ENCODE measurements at places on chromosomes 4 and X. TPM values are rescaled to one million over a fixed set of nuclear protein-coding genes. Genes with fewer than 3 reads are reported as not detected.

- no peak for DNase-seq
These were observed 23.6 kb upstream of the TBC1D14 start for GRCh38 chr4:6885953-6886557.

DNA sequence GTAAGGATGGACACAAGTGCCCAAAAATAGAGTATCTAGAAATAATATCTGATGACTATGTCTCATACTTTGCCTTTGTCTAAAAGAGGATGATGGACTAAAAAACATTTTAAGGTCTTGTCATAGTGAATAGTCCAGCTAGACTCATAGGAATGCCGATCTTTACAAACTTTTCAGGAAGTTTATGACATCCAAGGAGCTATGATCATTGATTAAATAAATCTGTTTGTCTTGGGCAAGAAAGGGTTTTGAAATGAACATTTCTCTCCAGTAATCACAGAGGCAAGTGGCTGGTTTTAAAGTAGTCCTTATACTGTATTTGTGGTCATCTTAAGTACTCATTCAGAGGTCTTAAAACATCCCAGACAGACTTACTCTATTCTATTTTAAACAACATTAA is 109.8 kb downstream of the MAPK10 start:
- no peak for DNase-seq

The CASP3 gene
- 84.8 TPM for total RNA-seq

The COL4A6 gene
- total RNA-seq, result 1.5 TPM

- no peak for DNase-seq
These were observed 47.6 kb upstream of the NEUROG2 start for GRCh38 chr4:112563431-112564200.

The CT45A2 gene
- not detected for total RNA-seq

DNA sequence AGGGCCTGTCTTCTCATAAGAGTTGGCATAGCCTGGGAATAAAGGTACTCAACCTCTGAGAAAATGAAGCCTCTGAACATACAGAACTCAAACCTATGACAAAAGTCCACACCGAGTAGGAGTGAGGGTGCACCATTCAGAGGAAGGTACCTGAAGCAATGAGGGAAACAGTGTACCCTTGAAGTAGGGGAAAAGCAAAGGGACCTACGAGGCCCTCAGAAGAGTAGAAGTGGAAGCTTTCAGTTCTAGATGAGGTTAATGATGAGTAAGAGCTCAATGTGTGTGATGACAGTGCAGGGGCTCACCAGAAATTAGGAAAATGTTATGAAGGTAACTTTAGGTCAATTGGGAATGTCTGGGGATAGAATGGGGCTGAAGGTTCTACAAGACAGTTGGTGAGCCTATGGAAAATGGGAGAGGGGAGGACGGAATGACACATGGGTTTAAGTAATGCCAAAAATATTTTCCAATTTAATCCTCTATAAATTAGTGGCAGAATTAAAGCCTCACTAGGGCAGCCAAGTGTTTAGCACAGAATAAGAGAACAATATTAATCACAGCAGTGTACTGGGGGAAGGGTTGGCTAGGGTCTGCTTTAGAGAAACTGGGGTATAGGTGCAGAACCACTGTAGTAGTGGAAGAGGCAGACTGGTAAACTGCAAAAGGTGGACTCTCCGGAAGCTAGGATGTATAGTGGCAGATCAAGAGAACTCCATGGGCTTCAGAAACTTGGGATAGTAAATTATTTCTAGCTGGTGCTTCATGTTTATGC is 39.8 kb downstream of the RAB33A start:
- DNase-seq, result no peak

The GABRE gene
- 3.7 TPM for total RNA-seq

- DNase-seq, result no peak
These were observed 115.7 kb downstream of the RCHY1 start for GRCh38 chr4:75398501-75398900.

The CDS1 gene
- under 0.01 TPM for total RNA-seq

DNA sequence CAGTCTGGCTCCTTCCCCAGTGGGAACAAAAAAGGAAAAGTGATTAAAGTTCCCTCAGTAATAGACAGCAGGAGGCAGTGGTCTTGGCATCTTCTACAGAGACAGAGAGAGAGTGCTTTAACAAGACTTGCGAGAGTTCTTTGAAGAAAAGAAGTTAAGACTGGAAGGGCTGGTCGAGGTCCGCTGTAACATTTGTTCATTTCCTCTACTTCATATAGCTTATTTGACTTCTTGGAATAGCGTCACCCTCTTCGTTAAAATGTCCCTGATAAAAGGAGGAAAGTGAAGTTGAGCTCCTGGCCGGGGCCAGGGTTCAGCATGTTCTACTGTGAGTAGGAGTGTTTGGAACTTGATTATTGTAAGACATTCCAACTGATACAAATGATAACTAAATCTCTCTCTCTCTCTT is 179.8 kb downstream of the SLIT2 start:
- DNase-seq, result no peak

- no peak for DNase-seq
These were observed 37.7 kb downstream of the CLDN2 start for GRCh38 chrX:106957856-106958255.

GRCh38 chrX:9873952-9874351 is 87.7 kb downstream of the SHROOM2 start:
- no peak for DNase-seq

- DNase-seq, result no peak
These were observed 552.6 kb downstream of the TRIML1 start for GRCh38 chr4:188691811-188692210.

The CTAG1B gene
- not detected for total RNA-seq

DNA sequence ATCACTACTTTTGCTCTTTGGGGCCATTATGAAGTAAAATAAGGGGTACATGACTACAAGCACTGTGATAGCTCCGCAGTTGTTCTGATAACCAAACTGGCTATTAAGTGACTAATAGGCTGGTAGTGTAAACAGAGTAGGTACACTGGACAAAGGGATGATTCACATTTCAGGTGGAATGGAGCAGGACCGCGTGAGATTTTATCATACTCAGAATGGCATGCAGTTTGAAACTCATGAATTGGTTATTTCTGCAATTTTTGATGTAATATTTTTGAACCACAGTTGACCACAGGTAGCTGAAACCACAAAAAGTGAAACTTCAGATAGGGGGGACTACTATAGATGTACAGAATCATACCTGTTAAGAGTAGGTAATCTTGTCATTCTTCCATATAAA is 55.8 kb downstream of the PAK3 start:
- no peak for DNase-seq

The RAB40A gene
- total RNA-seq, result not detected

- DNase-seq, result no peak
These were observed 3.1 kb downstream of the MTMR1 start for GRCh38 chrX:150696331-150696730.

The FGF13 gene
- not detected for total RNA-seq

The CNKSR2 gene
- total RNA-seq, result under 0.01 TPM

The STAP1 gene
- total RNA-seq, result not detected

The CFAP299 gene
- total RNA-seq, result 0.13 TPM

DNA sequence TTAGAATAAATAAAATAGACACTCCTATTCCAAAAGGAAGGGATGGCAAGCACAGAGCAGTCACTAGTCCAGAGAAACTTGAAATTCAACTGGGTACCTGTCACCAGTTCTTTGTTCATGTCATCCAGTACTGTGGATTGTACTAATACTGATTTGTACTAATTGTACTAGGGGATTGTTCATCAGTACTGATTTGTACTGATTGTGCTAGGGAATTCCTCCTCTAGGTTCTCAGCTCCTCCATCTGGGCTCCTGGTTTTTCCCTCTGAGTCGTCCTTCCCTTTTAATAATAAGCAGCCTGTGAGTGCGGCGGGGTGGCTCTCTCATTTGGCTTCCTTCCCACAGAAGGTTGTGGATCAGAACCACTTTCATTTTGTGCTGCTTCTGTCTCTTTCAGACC is 31.0 kb upstream of the SOD3 start:
- DNase-seq, result no peak

DNA sequence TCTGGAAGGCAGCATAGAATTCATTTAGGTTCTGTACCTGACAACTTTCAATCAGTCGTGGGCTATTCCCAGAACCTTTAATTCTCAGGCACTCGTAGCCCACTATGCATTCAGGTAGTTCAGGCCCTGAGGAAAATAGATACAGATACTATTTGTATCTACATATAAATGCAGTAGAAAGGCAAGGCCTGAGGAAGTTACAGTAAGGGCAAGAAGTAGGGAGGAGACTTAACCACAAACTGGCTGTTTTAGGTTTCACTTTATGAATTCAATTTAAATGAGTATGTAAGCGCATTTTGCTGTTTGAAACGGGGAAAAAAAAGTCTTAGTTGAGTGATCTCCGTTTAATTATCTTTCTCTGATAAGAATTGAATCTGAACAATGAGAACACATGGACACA is 529.4 kb upstream of the ATOH1 start:
- DNase-seq, result no peak

The SCOC gene
- 32.6 TPM for total RNA-seq

The HNRNPH2 gene
- 102 TPM for total RNA-seq

DNA sequence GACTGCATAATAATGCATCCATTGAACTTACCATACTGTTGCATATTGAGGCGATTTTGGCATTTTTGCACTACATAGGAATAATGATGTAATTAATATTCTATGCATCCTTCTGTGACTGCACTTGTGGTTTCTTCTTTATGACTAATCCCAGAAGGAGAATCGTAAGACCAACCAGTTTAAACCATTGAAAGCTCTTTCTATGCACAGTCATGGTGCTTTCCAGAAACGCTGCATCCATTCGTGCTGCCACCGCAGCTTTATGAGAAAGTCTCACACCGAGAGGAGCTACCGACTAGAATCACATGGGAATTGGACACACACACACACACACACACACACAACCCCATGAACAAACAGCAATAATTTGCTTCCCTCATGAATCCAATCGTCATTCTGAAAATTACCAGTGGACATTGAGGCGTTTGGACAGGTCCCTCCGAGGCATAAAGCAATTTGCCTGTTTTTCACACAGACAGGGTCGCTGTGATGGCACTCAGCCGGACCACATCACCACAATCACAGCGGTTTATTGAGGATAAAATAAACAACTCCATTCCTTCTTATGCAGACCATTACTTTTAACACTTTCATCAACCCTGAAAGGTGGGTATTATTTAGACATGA is 64.2 kb downstream of the PACRGL start:
- no peak for DNase-seq

- no peak for DNase-seq
These were observed 441.9 kb downstream of the SPRY1 start for GRCh38 chr4:123838474-123838873.

DNA sequence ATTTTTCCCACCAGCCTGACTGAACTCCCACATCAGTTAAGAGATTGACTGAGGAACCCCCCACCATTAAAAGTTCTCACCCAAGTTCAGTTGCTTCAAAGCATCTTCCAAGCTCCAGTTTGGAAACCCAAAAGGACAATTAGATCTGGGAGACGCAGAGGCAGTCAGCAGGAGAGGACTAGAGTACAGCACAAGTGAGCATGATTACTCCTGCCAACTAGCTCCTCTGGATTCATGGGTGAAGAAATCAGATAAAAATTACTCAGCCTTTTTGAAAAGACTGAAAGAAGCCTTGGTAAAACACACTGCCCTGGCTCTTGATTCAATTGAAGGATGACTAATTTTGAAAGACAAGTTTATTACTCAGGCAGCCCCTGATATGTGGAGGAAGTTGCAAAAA is 297.5 kb downstream of the ADAM29 start:
- no peak for DNase-seq

- no peak for DNase-seq
These were observed at the start of gene DGAT2L6 for GRCh38 chrX:70176938-70177533. TSS of gene DGAT2L6 (plus strand) at chrX:70177483. CDS start at chrX:70177583, 100 bp downstream.

GRCh38 chr4:89723096-89723495 is 113.9 kb downstream of the SNCA start:
- no peak for DNase-seq

DNA sequence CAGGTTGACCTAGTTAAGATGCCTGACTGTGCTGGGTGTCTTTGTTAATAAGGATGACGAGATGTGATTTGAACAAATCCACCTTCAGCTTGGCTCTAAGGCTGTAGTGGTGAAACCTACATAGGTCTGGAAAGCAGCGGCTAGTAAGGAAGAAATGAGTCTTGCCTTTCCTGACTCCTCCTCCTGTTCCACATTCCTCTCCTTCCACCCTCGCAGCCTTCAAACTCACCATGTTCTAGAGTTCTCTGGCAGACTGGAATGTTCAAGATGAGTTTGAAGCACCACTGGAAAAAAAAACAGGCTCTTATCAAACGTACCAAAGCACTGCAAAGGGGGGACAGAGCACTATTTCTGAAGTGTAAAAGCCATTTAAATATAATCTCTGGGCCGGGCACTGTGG is 395.4 kb downstream of the BMPR1B start:
- no peak for DNase-seq

DNA sequence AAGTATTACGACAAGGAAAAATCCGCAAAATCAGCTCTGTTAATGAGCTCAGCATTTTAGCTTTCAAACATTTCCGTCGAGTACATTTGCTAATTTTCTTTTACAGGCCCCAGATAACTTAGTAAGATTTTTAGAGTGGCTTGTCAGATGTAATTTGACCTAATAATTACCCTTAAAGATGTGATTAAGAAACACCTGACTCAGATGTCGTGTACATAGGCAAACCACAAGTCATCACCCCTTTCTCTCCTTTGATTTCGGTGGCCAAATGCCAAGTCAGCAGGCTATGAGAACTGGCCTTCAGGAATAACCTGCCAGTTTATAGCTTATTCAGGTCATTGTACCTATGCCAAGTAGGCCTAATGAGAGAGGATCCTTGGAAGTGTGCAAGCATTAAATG is 369.6 kb downstream of the PCDH7 start:
- DNase-seq, result no peak

The RNF175 gene
- not detected for total RNA-seq

DNA sequence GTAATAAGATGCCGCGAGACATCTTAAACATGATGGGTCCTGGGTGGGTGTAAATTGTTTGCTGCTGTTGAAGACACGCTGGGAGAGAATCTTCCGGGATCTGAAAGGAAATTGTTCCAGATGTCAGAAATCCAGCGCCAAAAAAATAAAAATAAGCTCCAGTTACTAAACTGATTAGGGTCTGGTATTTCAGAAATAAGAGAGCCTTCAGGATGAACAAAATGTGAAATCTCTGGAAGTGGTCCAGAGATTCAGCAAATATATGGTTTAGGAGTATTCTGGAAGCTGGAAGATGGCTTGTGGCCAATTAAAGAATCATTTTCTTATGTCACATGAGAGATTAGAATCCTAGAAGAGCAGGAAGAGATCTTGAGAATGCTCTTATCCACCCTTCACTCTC is 75.8 kb upstream of the NHS start:
- no peak for DNase-seq

DNA sequence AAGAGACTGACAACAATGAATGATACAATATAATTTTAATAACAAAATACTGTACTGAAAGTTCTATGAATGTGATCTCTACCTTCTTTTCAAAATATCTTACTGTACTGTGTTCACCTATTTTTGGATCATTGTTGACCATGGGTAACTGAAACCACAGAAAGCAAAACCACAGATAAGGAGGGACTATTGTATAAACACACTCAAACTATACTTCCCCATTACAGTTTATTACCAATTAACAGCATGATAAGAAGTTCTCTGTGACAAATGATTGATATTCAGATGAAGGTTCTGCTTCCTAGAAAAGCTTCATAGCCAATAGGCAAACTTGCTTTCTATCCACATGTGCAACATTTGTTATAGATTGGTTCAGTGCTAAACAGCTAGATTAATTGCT is 50.1 kb downstream of the GABRG1 start:
- DNase-seq, result no peak

- DNase-seq, result no peak
These were observed 15.1 kb upstream of the NKX3-2 start for GRCh38 chr4:13559413-13559812.

GRCh38 chrX:10174051-10174450 is 17.3 kb downstream of the CLCN4 start:
- DNase-seq, result no peak

All from pulmonary artery endothelial cell (primary cell).